ENCODE measurements at places on chromosomes 7 and 10.

DNA sequence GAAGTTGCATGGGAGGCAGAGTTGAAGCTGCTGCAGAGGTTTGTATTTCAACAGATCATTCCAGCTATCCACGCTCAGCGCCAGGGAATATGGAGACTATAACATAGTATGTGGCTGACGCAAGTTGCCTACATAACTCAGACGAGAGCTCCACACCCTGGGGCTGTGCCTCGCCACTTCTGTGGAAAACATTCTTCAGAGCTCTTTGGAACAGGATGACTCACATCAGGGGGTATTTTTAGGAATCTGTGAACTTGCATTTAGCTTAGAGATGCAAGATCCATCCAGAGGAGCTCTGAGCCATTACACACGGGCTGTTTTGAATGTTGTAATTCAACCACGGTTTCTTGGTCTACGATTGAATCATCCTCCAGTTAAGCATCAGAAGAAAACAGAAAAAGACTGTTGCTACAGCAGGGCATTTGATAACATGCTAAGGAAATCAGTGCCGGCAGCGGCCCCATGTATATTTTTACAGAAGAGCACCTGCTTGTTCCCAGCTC lies 481.5 kb upstream of the AKR1E2 start:
- no peak for DNase-seq

- DNase-seq, result no peak
Observed at GRCh38 chr10:79108728-79109127, 40.0 kb downstream of the ZMIZ1 start.

DNA sequence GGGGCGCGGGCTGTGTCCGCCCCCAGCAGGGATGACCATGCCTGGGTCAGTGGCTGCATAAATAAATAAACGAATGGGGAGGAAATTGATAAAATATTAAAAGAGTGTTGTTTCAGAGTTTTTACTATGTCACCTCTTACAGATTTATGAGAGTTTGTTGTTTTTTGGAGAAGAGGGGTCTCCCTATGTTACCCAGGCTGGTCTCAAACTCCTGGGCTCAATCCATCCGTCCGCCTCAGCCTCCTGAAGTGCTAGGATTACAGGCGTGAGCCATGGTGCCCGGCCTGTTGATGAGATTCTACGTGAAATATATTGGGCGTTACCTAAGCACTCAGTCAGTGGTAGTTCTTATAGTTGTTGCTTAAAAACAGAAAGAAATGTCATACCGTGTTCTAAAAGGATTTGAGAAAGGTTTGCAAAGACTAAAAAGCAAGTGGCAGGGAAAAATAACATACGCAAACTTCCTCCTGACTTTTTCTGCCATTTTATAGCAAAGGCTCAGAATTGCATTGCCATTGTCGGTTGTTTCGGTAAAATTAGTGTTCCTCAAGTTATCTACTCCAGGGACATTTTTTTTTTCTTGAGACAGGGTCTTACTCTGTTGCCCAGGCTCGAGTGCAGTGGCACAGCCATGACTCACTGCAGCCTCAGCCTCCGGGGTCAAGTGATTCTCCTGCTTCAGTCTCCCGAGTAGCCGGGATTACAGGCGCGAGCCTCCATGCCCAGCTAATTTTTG lies 39.5 kb upstream of the FOXK1 start:
- DNase-seq, result no peak

DNA sequence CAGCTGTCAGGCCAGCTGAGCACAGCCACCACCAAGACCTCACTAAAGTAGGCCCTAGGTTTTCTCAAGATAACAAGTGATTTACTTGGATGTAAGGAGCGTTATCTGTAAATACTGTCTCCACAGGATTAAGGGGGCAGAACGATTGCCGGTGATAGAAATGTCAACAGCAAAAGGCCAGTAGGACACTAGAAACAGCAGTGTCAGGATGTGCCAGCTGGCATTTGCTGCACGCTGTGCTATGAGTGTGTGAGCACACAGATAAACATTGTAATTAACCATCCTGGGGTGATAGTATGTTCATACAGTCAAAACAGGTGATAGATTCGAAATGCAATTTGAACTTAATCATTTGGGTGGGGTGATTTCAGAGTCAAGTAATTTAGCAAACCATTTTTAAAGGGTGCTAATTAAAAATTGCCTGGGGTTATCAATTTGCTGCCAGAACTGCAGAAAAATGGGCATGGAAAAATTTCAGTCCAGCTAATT lies 36.3 kb upstream of the NOBOX start:
- no peak for DNase-seq

DNA sequence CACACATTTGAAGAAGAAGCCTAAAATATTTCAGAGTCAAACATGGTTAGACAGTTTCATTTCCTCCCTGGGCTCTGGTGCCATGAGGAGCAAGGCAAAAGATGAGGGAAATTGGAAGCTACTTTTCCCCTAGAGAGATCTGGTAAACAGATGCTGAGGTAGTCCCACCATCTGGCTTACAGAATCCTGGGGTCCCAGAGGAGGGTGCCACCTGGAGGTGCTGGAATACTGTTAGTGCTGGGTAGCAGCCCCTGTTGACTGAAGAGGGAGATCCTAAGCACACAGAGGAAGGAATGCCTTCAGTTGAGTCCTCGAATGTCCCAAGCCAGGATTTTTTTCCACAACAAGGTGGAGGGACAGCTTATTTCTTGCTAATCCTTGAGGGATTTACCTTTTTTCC lies 160.1 kb downstream of the FZD1 start:
- peak; percentile 11 for DNase-seq

- peak; percentile 36 for DNase-seq
Observed at GRCh38 chr7:82234457-82235049, 209.0 kb downstream of the CACNA2D1 start.

DNA sequence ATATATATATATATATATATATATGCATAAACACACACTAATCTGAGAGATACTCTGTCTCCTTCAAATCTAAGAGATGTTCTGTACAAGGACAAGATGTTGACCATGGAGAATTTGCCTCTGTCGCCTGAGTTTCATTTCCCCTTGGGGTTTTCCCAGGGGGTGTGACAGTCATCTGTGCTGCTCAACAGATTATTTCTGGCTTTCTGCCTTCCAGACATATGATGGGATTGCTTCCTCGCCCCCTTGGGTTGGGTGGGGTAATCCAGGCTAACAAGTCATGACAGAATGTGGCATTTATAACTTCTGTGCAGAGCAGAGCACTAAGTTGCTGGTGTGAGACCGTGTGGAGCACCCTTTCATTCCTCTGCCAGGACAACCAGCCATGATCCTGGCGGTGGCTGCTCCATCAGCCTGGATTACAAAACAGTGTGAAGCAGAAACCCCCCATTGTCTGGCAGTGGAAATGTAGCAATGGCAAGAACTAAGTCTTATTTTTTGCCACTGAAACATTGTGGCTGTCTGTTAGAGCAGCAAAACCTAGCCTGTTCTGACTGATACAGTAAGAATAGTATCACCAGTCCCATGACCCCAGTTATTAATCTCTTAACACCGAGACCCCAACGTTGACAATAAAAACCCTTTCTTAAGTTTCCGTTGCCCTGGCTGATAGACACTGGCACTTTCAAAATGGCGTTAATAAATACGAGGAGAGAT lies 13.7 kb upstream of the USP6NL start:
- no peak for DNase-seq

DNA sequence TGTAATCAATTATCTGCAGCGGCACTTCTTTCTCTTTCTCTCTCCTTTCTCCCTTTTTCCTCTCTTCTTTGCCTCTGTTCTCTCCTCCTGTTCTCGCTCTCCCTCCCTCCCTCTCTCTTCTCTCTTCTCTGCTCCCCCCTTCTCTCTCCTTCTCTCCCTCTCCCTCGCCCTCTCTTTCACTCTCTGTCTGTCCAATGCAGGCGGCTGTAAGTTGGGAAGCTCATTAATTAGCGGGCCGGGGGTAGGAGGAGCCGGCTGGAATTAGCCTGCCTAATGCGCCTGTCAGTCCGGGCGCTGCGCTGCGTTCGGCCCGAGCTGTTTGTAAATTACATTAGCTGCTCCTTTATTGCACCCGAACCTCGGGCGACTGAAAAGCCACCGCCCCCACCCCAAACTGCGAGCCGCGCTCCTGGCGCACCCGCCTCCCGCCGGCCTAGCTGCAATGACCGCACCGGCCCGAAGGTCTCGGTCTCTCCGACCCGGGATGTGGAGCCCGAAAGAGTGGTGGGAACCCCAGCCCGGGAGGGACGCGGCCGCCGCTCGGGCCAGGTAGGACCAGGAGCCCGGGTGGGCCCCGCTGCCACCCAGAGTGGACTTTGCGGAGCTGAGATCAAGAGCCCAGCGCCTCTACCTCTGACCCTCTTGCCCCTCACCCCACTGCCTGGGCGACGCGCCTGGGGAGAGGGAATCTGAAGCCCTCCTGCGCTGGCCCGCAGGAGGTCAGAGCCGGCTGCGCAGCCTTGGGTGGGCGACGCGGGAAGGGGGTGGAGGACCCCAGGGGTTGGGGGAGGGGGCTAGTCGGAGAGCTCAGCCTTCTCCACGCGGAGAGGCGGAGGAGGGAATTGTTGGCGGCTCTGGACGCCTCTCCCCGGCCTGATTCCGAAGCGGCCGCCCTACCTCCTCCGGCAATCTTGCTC lies at the start of gene LBX1:
TSS of gene LBX1 (minus strand) at position 198 of the 917 bp plus-strand sequence. CDS start 648 bp downstream, outside the sequence.
- peak; percentile 65 for DNase-seq

- peak; percentile 94 for DNase-seq
Observed at GRCh38 chr10:71396084-71396710, 523 bp upstream of the CDH23 start.

DNA sequence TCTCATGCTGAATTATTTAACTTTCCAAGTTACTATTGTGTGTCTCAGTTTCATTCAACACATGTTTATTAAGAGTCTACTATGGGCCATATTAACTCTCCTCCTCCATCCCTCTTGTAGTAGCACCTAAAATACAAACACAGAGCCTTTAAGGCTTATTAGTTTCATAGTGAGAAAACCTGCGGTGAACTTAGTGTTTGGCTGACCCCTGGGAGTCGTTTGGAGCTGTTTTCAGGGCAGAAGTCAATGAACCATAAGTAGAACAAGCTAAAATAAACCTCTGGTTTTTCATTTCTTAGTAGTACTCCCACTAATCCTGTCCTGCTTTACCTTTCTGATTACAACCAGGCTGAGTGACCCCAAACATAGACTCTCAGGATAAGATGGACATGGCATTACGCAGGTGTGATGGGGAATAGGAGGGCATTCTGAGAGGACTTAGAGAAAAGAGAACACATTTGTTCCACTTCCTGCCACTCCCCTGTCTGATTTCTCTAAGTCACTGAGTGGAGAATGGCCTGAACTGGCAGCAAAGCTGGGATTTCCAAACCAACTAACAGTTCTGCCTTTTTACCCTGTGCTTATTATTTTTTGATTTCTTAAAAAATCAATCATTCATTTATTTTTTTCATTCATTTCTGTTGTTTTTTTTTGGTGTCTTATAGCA lies 74.5 kb downstream of the LRMDA start:
- DNase-seq, result no peak

GRCh38 chr10:131666091-131666490 lies 234.7 kb upstream of the PPP2R2D start:
- no peak for DNase-seq

- no peak for DNase-seq
Observed at GRCh38 chr10:5557040-5557721, 32.4 kb downstream of the CALML3 start.

- DNase-seq, result no peak
Observed at GRCh38 chr7:78794101-78794500, 659.4 kb downstream of the MAGI2 start.

DNA sequence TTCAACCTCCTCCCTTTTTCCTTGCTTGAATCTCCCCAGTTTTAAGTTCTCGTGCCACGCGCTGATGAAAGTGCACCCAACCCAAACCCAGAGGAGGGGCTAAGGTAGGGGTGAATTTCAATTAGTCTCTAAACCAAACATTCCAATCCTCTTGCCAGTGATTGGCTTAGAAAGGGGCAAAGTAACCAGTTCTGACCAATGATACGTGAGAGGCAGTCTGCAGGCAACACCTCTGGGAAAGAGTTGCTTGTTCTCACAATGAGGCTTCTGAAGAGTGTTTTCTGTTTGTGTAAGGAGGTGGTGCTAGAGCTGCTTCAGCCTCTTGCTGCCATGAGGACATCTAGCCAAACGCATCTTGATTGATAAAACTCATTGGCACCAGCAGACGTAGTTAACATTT lies 21.8 kb downstream of the SLC35G1 start:
- no peak for DNase-seq

GRCh38 chr10:86958116-86958900 lies at the start of gene SNCG:
Gene SNCG, plus strand, starts transcription at chr10:86958599. Its CDS starts 99 bp downstream, at chr10:86958698.
- DNase-seq, result peak; percentile 78

DNA sequence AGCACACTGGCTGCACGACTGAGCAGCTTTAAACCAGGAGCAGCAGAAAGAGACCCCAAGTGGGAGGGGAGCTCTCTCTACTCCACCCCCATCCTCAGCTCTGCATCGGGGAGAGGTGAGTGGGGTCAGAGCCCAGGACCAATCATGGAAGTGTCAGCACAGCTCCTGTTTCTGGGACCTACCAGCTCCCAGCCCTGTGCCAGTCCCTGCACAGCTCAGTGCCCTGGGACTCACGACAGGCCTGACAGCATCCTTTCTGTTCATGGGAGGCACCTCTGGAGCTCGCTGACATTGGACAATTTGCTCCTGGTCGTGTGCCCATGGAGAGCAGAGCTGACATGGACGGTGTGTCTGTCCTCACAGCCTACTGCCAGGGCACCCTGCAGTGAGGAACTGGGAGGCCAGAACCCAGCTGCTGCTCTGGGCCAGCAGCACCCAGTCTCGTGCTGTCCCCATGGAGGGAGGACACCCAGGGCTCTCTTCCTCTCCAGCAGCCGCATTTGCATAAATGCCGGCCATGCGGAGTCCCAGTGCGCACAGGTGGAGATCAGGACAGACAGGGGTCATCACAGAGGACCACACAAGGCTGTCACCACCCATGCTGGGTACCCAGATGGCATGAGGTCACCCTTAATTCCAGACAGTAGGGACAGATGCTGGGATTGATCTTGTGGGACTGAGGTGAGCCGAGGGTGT lies 45.9 kb upstream of the MSMB start:
- no peak for DNase-seq

- DNase-seq, result no peak
Observed at GRCh38 chr10:69684981-69685353, 54.9 kb downstream of the FAM241B start.

- DNase-seq, result no peak
Observed at GRCh38 chr10:109593682-109594081, 329.6 kb downstream of the XPNPEP1 start.

DNA sequence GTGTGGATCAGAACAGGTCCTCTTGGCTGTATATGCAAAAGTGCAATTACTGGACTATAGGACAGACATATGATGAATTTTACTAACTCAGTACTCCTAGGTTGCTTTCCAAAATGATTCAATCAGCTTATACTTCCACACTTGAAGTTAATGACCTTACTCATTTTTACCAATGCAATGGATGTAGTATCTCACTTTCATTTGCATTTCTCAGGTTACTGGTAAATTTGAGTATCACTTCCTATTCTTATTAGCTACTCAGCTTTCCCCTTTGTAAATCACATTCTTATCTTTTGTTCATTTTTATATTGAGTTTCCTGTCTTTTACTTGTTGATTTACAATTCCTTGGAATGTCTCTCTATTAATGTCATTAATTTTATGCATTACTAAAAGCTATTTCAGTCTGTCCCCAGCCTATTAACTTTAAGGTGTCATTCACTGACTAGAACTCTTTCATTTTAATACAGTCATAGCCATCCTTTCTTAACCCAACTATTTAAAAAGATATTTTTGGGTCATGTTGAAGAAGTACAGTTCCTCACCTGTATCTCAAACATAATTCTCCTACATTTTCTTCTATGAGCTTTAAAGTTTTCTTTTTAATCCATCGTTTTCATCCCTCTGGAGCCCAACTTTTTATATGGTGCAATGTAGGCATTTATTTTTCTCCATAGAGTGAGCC lies 88.6 kb downstream of the VIM start:
- DNase-seq, result no peak

- no peak for DNase-seq
Observed at GRCh38 chr7:6026011-6026819, 5.0 kb upstream of the ANKRD61 start.
